ENCODE measurements at places on chromosomes 5 and 9.

- peak; percentile 71 for DNase-seq
Observed at GRCh38 chr5:55154873-55155272, 5.1 kb upstream of the GPX8 start.

DNA sequence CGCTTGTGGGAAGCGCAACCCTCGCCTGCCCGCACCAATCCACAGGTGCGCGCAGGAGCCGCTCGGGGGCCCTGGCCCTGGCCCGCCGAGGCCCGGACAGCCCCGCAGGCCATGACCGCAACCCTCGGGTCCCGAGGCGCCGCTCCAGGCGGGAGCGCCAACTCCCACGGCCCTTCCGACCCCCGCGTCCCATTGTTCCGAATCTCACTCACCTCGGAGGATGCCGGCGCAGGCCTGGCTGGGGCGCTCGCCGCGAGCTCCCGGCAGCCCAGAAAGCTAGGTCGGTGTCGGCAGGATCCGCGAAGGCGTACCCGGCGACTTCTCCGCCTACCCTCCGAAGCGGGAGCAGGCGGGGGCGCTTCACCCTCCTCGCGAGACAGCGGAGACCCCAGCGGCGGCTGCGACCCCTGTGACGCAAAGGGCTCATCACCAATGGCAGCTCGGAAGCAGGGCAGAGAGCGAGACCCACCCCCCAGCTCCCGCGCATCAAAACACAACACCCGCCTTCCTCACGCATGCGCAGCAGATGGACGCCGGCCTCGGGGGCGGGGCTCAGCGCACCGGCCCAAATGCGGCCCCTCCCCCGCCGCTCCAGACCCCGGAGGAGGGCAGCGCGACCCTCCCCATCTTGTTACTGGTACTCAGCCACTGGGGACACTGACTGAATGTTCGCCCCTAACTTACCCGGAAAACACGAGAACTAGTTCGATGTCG lies 1.4 kb upstream of the SMIM27 start:
- DNase-seq, result peak; percentile 93

GRCh38 chr5:140262839-140263238 lies 40.1 kb downstream of the PFDN1 start:
- DNase-seq, result no peak

DNA sequence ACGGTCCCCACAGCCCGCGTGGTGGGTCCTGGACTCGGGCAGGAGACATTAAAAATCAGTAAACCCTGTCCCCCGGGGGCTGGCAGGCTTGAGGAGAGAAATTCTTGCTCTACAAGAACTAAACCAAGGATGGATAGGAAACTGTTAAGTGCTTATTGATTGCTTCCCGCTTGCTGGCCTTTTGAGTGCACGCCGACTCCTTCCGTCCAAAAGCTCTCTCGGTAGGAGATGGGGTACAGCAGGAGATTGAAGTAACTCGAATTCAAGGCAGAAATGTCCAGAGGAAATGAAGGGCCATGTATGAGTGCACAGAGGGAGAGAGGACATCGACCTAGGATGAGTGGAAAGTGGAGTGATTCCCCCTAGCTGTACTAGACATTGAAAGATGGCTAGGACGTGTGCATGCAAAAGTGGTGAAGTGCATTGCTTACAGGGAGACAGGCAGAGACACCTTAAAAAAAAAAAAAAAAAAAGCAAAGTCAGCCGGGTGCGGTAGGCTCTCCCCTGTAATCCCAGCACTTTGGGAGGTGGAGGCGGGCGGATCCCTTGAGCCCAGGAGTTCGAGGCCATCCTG lies 923 bp downstream of the RECK start:
- no peak for DNase-seq

GRCh38 chr9:127263237-127263636 lies 1.3 kb upstream of the GARNL3 start:
- no peak for DNase-seq

GRCh38 chr5:150113047-150113744 lies 26.8 kb upstream of the CSF1R start:
- DNase-seq, result peak; percentile 44

DNA sequence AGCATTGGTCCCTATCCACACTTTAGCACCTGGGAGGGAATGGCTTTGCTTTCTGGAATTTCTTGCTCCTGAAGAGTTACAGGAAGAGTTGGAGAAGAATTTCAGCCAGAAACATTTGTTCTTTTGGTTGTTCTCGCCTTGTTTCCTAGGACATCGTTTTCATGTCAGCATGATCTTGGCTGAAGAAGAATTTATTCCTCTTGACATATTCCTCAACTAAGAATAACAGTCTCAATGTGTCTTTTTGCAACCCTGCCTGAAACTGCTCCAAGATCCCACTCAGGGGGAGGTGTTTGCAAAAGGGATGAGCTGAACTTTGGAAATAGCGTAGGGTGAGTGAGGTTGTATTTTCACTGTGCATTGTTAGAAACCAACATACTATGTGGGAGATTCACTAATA lies 26.1 kb downstream of the MAMDC2 start:
- DNase-seq, result no peak

DNA sequence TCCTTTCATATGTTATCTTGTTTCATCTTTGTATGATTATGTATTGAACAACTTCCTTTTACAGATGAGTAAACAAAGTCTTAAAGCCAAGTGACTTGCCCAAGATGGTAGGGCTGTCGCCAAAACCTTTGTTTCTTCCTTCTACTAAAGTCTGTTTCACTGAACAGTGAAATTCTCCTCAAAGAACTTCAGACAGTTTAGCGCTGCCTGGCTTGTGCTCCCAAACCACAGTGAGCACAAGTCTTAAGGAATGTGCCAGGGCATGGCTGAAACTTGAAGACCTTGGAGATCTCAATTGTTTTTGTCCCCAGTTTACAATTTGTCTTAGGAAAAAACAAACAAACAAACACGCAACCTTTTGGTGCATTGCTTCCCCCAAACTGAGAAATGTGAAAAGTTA lies 273.5 kb downstream of the CRB2 start:
- DNase-seq, result no peak

DNA sequence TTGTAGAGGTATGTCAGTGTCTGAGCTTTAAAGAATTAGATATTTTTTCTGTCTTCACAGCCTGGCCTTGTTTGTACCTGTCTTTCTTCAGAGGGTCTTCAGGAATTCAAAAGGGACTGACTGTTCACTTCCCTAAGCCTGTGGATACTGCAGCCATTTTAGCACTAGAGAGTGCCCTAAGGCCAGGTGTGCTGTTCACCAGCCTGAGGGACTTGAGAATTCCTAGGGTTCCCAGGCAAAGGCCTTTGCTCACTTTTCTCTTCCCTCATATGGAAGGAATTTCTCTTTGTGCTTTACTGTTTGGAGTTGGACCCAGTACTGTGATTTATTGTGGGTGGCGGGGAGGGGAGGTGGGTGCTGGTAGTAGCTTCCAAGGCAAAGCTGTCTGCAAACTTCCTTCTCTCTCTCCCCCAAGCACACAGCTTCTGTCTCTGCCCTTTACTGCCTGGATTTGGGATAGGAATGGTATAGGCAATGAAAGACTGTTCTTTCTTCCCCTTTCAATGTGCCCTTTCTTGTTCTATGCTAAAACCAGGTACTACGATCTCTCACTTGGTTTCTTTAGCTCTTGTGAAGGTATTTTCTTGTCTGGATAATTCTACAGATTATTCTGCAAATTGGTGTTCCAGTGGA lies 9.7 kb upstream of the LRRC70 start:
- DNase-seq, result no peak

DNA sequence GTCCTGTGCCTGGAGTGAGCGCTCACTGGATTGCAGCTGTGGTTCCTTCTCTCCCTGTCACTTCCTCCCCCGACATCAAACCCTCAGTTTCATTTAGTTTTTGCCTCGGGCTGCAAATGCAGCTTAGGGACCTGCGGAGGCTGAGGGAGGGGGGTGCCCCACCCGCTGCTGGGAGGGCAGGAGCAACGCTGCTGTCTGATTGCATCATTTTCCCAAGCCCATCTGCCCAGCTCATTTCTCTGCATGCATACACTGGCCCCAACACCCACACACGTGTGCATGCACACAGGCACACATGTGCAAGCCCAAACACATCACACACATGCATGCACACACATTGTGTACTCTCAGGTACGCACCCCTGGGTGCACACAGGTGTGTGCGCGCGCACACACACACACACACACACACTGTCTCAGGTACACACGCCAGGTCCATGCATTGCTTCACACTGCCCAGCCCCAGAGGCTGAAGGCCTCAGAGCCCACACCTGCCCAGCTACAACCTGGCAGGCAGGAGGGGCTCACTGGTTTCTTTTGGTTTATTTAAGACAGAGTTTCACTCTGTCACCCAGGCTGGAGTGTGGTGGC lies 3.4 kb downstream of the ASS1 start:
- peak; percentile 79 for DNase-seq

- no peak for DNase-seq
Observed at GRCh38 chr5:109852371-109853155, 162.8 kb downstream of the MAN2A1 start.

- peak; percentile 1 for DNase-seq
Observed at GRCh38 chr5:162209005-162209605, 141.5 kb downstream of the GABRG2 start.

DNA sequence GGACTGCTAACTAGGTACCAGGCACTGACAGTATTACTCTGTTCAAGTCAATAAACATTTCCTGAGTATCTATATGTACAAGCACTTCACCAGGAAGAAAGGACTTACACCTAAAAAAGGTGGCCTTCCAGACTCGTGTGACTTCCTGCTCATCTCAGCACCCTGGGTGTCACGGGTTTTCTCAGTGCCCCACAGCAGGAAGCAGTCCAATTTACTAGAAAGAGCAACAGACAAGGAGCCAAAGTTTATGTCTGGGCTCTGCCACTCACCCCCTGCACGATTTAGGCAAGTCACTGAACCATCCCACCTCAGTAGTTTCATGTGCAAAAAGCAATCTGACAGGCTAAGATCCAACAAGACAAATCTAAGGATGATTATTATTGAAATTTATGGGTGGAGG lies 92.4 kb downstream of the TMEM215 start:
- no peak for DNase-seq

DNA sequence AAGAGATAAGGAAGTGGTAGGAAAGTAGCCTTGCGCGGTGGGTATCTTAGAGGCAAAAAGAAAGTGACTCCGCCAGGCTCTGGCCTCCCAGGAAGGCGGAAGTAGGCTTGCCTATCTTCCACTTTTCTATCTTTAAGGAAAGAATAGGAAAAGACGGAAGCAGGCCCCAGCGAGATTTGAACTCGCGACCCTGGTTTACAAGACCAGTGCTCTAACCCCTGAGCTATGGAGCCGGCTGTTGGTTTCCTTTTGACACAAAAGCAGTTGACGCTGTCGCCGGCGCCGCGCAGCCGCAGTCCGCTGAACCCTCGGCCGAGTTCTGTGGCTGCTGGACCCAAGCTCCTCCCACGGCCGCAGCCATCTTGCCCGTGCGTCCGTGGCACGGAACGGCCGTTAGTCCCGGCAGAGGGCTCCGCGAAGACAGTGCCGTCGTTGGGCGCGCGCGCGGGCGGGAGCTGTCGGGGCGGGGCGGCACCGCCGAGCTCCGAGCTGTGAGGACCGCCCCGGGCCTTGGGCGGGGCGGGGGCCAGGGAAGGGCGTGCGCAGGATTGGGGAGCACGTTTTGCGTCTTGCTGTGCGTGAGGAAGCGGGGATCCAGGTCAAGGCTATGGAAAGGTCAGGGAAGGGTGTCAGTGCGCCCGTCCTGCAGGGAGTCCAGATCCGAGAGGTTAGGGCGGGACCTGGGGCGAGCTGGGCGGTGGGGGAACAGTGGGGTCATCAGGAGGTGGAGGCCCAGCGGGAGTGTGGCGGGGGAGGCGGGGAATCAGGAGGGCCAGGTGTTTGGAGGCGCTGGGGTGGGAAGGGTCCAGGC lies 13.3 kb downstream of the TRIM7 start:
- peak; percentile 97 for DNase-seq

DNA sequence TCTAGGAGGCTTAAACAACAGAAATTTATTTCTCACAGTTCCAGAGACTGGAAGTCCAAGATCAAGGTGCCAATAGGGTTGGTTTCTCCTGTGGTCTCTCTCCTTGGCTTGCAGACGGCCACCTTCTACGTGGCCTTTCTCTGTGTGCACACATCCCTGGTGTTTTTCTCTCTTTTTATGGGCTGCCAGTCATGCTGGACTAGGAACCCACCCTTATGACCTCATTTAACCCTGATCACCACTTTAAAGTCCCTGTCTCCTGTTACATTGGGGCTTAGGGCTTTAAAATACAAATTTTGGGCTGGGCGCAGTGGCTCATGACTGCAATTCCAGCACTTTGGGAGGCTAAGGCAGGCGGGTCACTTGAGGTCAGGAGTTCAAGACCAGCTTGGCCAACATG lies 157.1 kb downstream of the TLE1 start:
- DNase-seq, result no peak

Data from fibroblast of skin of scalp (primary cell).